ENCODE measurements at places on chromosomes 11 and 22.

DNA sequence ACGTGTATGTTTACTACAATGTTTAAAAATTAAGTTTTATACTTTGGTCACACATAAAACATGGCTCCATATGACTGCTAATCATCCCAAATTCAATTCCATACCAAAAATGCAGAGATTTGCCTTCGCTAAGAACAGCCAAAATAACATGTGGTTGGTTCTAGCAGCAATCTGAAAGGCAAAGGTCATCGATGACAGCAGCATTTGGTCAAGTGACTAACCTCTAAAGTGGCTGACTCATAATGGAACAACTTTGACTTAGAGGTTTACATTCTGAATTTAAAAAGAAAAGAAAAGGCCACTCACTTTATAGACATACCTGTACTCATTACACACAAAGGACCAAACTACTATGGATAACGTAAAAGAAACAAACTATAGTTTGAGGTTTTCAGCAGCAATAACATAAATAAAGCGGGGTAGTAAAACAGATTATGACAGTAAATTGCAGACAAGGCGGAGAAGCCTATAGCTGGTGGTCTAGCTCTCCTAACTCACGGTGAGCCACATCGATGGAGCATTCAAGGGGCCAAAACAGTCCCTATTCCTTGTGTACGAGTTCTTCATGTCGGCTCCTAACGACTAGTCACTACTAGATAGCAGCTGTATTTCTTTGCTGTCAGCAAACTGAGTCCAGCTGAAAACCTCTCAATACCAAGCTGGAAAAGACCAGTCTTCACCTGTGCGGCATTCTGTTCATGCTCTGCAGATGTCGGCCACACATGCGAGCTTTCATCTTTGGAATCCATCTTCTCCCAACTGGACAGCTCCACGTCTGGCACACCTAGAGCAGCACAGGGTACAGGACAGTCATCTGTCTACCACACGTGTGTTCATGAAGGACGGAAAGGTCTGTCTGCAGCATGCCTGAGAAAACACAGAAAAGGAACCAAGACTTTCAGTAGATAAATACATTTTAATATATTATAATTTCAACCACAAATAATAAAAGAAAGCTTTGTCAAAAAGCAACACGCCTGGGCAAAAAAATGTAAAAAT, 42.1 kb downstream of the PRDM10 start:
- DNase-seq, result peak; percentile 42

GRCh38 chr22:29031227-29032011, 30.2 kb downstream of the C22orf31 start:
- no peak for DNase-seq

GRCh38 chr11:130672911-130673310, 224.5 kb downstream of the ADAMTS15 start:
- no peak for DNase-seq

- DNase-seq, result no peak
Measured at GRCh38 chr22:39665229-39665628, 94.7 kb downstream of the CACNA1I start.

GRCh38 chr11:293852-294661, 5.1 kb downstream of the PGGHG start:
- DNase-seq, result no peak

DNA sequence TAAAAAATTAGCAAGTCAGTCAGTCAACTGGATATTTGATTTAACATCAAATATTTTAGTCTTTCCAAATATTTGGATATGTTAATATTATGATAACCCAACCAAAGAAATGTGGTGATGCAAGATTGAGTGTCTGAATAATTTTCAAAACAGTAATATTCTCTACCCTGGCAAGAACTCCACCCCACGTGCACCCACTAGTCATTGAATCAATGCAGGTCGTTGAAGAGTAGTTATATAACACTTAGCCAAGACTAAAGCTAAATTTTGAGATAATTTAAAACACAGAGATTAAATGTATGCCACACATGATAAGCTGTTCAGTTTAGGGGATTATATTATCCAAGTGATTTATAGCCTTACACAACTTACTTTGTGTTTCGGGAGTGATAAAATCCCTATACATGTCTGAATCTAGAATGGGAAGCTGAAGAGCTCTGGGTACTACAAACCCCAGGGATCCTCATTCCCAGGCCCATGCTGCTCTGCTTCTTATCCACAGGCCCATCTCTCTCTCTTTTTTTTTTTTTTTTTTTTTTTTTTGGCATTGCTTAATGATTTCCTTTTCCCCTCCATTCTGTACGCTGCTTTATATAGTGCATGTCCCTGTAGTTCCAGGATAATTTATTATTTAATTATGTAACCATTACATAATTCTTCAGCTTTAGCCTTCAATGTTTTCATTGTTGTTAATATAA, 392.9 kb downstream of the NTM start:
- DNase-seq, result no peak

DNA sequence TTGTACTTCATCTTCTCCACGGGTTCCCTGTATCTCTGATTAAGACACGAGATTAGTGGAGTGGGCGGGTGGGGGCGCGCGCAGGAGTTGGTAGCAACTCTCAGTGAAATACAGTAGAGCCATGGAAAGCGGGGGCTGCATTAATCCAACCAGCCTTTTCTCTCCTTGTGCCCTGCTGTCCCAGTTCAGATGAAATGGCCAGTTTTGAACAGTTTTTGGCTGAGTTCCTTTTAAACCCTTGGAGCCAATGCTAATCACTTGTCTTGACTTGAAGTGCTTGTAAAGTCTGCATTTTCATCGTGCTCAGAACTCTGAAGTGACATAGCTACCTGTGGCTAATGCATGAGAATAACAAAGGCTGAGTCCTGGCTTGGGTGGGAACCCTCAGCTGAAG, 734 bp upstream of the TMEM123 start:
- DNase-seq, result no peak

DNA sequence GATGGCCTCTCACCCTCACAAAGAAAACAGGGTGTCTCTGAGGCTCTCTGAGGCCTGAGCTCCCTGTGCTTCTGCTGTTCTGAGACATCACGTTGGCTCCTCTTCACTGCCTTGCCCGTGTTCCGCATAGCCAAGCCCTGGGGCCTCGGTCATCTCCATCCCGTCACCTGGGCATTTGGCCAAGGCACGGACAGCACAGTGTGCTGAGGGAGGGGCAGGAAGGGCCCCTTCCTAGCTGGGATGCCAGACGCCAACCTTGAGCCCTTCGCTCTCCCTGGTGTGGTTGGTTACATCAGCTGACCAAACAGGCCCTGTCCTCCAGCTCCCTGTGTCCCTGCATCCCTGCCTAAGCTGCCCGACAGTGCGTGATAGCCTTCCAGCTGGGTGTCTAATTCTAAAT, 25.9 kb downstream of the MOV10L1 start:
- DNase-seq, result no peak

- DNase-seq, result no peak
Measured at GRCh38 chr22:47552541-47553205, 790.2 kb downstream of the TBC1D22A start.

All from activated T-cell treated with anti-CD3 and anti-CD28 coated beads, Interleukin-2, amount 50 U/mL, for 72 hours (primary cell).